ENCODE measurements at places on chromosomes 4 and X. TPM values are rescaled to one million over a fixed set of nuclear protein-coding genes. Genes with fewer than 3 reads are reported as not detected.

GYPE gene
- not detected for total RNA-seq

SUPT20HL2 gene
- not detected for total RNA-seq

MTTP gene
- 0.29 TPM for total RNA-seq

SMAD1 gene
- 29.6 TPM for total RNA-seq

GRCh38 chr4:112927544-112927943 is 121.9 kb upstream of the ANK2 start:
- no peaks in the 10 kb centered on the region for H3K27me3 ChIP-seq
- H3K36me3 ChIP-seq = no peaks in the 10 kb centered on the region
- no peak for DNase-seq
- H3K4me3 ChIP-seq = no peak overlapping the region

DNA sequence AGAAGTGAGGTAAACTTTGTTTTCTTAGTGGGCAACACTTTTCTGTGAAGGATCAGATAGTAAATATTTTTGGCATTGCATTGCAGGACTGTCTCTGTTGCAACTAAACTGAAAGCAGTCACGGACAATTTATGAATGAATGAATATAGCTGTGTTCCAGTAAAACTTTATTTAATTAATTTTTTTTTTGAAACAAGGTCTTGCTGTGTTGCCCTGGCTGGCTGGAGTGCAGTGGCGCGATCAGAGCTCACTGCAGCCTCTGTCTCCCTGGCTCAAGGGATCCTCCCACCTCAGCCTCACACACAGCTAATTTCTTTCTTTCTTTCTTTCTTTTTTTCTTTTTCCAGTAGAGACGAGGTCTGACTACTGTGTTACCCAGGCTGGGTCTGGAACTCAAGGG is 15.8 kb downstream of the RBM10 start:
- DNase-seq = no peak
- H3K36me3 ChIP-seq = peaks cover 5% of the 10 kb centered on the region
- no peak overlapping the region for H3K4me3 ChIP-seq

DNA sequence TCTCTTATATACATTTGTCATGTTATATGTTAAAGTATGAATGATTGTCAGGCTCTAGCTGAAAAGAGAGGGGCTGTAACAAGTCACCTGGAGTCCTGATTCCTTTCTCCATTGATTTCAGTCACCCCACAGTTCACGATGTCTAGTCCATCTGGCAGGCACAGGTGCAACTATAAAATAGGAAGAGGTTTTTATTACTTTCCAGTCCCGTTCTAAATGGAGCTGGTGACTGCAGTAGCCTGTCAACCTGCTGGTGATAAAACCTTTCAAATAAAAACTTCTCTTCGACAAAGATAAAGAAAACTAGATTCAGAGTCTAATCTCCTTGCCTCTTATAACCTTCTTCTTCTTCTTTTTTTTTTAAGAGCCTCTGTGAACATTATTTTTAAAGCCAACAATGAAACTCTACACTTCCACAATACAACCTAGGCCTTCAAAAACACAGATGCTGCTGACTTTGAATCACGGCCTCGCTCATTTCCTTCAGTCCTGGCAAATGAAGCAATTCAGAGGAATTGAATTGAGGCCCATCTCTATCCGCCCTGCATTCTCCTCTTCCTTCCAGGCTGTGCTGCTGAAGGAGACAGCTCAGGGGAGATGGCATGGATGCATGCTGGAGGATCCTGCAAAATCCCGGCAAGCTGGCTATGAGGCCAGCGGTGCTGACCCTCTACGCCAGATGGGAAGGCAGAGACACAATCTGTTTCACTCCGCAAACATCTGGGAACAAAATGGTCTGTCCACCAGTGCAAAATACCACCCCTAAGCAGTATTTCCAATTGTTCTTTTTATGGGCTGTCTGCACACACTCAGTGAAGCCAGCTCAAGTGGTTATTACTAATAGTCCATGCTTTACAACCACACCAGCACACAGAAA is 27.3 kb upstream of the CDKN2AIP start:
- H3K27me3 ChIP-seq = no peaks in the 10 kb centered on the region
- no peak for DNase-seq
- H3K36me3 ChIP-seq = no peaks in the 10 kb centered on the region
- H3K4me3 ChIP-seq = no peak overlapping the region
- no peaks in the 10 kb centered on the region for H3K4me1 ChIP-seq

F8A1 gene
- 25.6 TPM for total RNA-seq

PHOX2B gene
- total RNA-seq = not detected

DNA sequence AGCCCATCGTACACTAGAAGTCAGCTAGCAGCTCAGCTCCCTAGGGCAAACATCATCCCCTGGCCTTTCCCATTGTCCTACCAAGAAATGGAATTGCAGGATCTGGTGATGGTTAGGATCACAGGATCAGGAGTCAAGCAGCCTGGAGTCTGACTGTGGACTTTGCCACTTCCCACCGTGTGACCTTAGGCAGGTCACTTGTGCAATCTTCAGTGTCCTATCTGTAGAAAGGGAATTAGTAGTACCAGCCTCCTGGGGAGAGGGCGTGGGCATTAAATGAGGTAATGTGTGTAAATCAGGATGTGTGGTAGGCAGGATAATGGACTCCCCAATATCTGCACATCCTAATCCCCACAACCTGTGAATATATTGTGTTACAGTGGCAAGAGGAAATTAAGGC is 38.6 kb upstream of the APLN start:
- no peak overlapping the region for H3K27ac ChIP-seq
- DNase-seq = no peak
- no peaks in the 10 kb centered on the region for H3K27me3 ChIP-seq
- H3K36me3 ChIP-seq = no peaks in the 10 kb centered on the region
- no peaks in the 10 kb centered on the region for H3K4me1 ChIP-seq
- no peak overlapping the region for H3K4me3 ChIP-seq

GRCh38 chr4:89056953-89057398 is at the start of gene FAM13A:
Gene FAM13A, minus strand, starts transcription at chr4:89057185. Its CDS starts 221 bp downstream, at chr4:89056964.
- peak within 1 kb of the TSS; percentile 72 for H3K4me3 ChIP-seq
- H3K36me3 ChIP-seq = no peaks in the 10 kb centered on the region
- peak within 1 kb of the TSS; percentile 54 for H3K27ac ChIP-seq
- peak; percentile 98 for DNase-seq
- H3K4me1 ChIP-seq = peaks cover 6% of the 10 kb centered on the region

TLR3 gene
- 2.6 TPM for total RNA-seq

HOPX gene
- 1.7 TPM for total RNA-seq

DNA sequence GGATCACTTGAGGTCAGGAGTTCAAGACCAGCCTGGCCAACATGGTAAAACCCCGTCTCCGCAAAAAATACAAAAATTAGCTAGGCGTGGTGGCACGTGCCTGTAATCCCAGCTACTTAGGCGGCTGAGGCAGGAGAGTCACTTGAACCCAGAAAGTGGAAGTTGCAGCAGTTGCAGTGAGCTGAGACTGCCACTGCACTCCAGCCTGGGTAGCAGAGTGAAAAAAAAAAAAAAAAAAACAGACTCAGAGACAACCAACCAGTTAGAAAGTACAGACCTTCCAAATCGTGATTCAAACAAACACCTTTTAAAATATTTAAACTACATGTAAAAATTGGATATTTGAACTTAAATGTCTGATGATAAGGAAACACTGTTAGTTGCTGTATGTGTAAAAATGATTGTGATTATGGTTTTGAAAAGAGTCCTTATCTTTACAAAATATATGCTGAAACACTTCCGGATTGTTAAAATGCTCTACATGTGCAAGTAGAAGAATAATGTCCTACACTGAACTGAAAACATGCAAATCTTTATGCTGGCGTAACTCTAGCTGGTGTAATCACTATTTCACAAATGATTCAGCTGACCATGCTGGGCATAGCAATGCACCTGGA is 37.8 kb downstream of the SH3KBP1 start:
- no peak overlapping the region for H3K27ac ChIP-seq
- H3K4me1 ChIP-seq = peaks cover 13% of the 10 kb centered on the region
- no peak for DNase-seq
- no peaks in the 10 kb centered on the region for H3K36me3 ChIP-seq
- H3K27me3 ChIP-seq = no peaks in the 10 kb centered on the region
- no peak overlapping the region for H3K4me3 ChIP-seq

IL3RA gene
- total RNA-seq = not detected

DNA sequence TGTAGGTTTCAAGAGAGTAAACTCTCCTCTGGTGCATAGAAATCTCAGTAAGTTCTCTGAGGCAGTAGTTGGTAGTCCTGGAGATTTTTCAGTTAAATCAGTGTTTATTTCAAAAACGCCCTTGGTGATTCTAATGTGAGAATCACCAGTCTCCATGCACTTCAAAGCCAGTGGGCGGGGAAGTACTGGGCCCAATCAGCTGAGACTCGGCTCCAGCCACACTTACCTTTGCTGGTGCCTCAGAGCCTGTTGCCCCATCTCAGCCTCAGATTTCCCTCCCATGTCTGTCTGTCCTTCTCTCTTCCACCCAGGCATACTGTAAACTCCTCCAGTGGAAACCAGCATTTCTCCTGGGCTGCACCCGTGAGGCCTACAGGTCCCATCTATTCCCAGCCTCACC is 7.4 kb upstream of the MGST2 start:
- H3K36me3 ChIP-seq = no peaks in the 10 kb centered on the region
- DNase-seq = no peak
- no peaks in the 10 kb centered on the region for H3K27me3 ChIP-seq

All from astrocyte (in vitro differentiated cells and primary cell).